Chondrocyte (in vitro differentiated cells): ENCODE measurements at places on chromosomes 2 and 18.

- DNase-seq, result no peak
These were observed 9.8 kb downstream of the CKAP2L start for GRCh38 chr2:112754564-112754963.

GRCh38 chr2:207937823-207938222 lies 87.5 kb downstream of the PLEKHM3 start:
- no peak for DNase-seq

DNA sequence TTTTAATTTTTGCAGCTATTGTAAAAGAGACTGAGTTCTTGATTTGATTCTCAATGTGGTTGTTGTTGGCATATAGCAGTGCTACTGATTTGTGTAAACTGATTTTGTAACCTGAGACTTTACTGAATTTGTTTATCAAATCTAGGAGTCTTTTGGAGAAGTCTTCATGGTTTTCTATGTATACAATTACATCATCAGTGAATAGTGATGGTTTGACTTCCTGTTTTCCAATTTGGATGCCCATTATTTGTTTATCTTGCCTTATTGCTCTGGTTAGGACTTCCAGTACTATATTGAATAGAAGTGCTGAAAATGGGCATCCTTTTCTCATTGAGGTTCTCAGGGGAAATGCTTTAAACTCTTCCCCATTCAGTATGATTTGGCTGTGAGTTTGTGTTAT lies 99.7 kb downstream of the GULP1 start:
- DNase-seq, result no peak

DNA sequence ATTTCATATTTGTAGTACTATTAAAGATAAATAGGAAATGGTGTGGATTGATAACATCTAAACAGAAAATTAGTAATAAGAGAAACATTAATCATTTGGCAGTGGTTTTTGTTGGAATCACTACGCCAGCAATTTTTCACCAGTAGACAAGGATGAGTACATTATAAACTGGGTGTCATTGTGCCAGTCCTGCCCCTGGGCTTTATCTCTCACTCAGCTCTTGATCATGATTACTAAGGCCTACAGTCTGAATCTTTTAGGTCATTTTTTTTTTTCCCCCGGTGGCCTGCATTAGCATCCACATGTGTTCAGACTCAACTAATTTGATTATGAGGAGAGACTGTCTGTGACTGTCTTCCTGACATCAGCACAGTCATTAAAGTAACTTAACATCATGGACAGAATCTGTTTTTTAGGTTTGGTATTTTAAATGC lies 16.2 kb downstream of the GULP1 start:
- DNase-seq, result no peak

DNA sequence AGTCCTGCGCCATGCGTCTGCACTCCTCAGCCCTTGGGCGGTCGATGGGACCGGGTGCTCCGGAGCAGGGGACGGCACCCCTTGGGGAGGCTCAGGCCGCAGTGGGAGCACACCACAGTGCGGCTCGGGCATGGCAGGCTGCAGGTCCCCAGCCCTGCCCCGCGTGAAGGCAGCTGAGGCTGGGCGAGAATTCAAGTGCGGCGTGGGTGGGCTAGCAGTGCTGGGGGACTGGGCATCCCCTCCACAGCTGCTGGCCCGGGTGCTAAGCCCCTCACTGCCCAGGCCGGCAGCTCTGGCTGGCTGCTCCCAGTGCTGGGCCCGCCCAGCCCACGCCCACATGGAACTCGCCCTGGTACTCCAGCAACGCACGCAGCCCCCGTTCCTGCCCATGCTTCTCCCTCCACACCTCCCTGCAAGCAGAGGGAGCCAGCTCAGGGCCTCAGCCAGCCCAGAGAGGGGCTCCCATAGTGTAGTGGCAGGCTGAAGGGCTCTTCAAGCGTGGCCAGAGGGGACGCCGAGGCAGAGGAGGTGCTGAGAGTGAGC lies 198.3 kb upstream of the CNTNAP5 start:
- peak; percentile 95 for DNase-seq

DNA sequence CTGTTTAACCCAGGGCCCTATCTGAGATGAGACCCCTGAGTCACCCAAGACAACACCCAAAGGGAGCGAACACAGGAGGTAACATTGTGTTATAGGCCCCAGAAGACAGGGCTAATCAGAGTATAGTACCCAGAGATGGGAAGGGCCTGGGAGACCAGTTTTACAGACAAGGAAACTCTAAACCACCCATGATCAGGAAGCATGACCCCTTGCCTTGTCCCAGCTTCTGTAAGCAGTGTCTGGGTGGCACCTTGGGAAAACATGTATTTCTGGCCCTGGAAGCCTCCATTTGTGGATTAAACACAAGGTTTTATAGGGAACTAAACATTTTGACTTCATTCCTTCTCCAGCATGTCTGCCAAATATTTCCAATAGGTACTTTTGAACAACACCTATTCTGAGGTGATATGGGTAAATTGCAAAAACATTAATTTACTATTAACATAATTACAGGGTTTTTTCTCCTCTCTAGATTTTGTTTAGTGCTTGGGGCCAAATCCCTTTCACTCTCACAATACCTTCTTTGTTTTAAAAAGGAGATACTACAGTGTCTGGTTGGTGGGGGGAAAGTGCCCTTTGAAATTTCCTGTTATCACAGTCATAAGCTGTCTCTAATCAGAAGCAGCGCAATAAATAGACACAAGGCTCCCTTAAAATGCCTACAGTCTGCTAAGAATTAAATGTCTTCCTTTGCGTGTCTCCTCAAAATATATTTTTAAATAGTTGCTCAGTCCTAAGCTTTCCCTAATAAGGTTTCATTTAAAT lies 341.1 kb downstream of the BCL11A start:
- no peak for DNase-seq
